ENCODE measurements at places on chromosomes 2 and 18. TPM values are rescaled to one million over a fixed set of nuclear protein-coding genes. Genes with fewer than 3 reads are reported as not detected.

- H3K4me3 ChIP-seq: no peak overlapping the region
- no peaks in the 10 kb centered on the region for H3K4me1 ChIP-seq
- no peaks in the 10 kb centered on the region for H3K36me3 ChIP-seq
- H3K27me3 ChIP-seq: no peaks in the 10 kb centered on the region
Measured at GRCh38 chr2:95269036-95269680, 5.1 kb upstream of the PROM2 start.

GRCh38 chr2:218328294-218328693 lies 28.4 kb upstream of the CATIP start:
- H3K4me3 ChIP-seq: no peak overlapping the region
- H3K36me3 ChIP-seq: no peaks in the 10 kb centered on the region
- H3K27ac ChIP-seq: peak overlapping the region; percentile 66
- H3K4me1 ChIP-seq: peaks cover 15% of the 10 kb centered on the region
- H3K27me3 ChIP-seq: no peaks in the 10 kb centered on the region

DNA sequence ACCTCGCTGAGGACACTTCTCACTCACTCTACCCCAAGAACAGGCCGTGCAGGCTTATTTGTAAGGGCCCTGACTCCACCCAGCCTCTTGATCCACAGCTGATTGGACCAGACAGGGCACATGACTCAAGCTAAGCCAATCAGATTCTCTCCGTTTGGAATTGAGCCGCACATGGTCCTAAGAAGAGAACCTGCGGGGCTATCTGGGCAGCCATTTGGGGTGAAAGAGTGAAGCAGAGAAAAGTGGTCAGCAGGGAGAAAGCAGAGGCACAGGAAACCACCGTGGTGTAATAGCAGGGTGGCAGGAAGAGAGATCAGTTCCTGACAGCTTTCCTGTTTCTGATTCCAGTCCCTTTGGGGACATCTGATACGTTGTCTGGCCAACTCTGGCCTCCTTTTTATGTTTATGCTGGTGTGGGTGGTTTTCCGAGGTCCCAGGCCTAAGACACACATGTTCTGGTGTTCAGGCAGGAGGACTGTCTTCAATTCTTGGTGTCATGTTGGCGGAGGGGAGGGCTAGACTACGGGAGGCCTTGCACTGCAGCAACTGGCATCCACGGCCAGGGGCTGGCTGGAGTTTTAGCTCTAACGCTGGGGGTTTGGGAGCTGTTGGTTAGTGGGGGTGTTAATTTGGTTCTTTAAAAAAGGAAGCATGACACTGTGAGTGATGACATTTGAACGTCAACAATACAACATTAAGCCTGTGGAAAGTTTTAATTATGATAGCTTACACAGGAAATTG lies 26.1 kb upstream of the SPTBN1 start:
- peaks cover 22% of the 10 kb centered on the region for H3K4me1 ChIP-seq
- no peak for DNase-seq
- H3K27me3 ChIP-seq: no peaks in the 10 kb centered on the region
- H3K36me3 ChIP-seq: no peaks in the 10 kb centered on the region
- peak overlapping the region; percentile 45 for H3K27ac ChIP-seq
- no peak overlapping the region for H3K4me3 ChIP-seq

- H3K27me3 ChIP-seq: no peaks in the 10 kb centered on the region
- DNase-seq: peak; percentile 37
- H3K36me3 ChIP-seq: no peaks in the 10 kb centered on the region
- peaks cover 81% of the 10 kb centered on the region for H3K4me1 ChIP-seq
- peak overlapping the region; percentile 75 for H3K4me3 ChIP-seq
Measured at GRCh38 chr2:98730053-98730706, 752 bp downstream of the MGAT4A start.

GRCh38 chr2:3634596-3635121 lies 23.3 kb upstream of the ALLC start:
- peaks cover 4% of the 10 kb centered on the region for H3K27me3 ChIP-seq
- no peaks in the 10 kb centered on the region for H3K36me3 ChIP-seq
- no peak overlapping the region for H3K27ac ChIP-seq
- no peak for DNase-seq
- H3K4me1 ChIP-seq: no peaks in the 10 kb centered on the region
- no peak overlapping the region for H3K4me3 ChIP-seq

SLC19A3 gene
- 10.7 TPM for total RNA-seq

CD28 gene
- 2.4 TPM for total RNA-seq

CCDC85A gene
- 7.6 TPM for total RNA-seq

ANKRD30B gene
- total RNA-seq: not detected

SH3RF3 gene
- total RNA-seq: 7.6 TPM
